ENCODE measurements at places on chromosomes 1 and 21. TPM values are rescaled to one million over a fixed set of nuclear protein-coding genes. Genes with fewer than 3 reads are reported as not detected.

- DNase-seq, result no peak
These were observed 24.9 kb upstream of the NHLH2 start for GRCh38 chr1:115865704-115866380.

GRCh38 chr1:8421721-8422120, 103.8 kb downstream of the SLC45A1 start:
- DNase-seq, result peak; percentile 25

GRCh38 chr1:175089136-175089718, 21.6 kb downstream of the TNN start:
- no peak for DNase-seq

- no peak for DNase-seq
These were observed 56.5 kb downstream of the GABPA start for GRCh38 chr21:25791319-25791718.

- DNase-seq, result no peak
These were observed 1.9 kb upstream of the COL6A1 start for GRCh38 chr21:45979651-45980050.

DNA sequence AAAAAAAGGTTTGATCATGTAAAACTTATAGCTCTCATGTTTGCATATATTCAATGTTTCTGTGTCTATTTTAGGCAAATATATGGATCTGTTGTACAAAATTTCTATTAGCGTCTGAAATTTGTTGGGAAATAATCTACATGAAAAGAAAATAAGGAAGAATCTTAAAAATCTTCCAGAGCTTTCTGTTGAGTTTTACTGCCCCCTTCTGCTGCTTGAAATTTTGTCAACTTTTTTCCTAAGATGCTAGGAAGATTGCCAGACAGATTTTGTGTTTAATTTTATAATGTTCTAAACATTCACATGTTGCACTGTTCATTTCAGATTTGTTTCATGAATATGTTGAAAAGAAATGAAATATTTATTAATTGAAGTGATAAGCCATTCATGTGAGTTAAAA, 2.5 kb upstream of the PTGS2 start:
- DNase-seq, result no peak

GRCh38 chr21:36059823-36060158, 535 bp downstream of the SETD4 start:
- DNase-seq, result no peak

Gene DIO1
- not detected for total RNA-seq

Gene COL9A2
- total RNA-seq, result 0.39 TPM

Gene TNN
- total RNA-seq, result not detected

Gene ELF3
- total RNA-seq, result under 0.01 TPM

Gene AKT3
- total RNA-seq, result 47.8 TPM

Gene IRF2BP2
- total RNA-seq, result 83.3 TPM

Measured in dermis microvascular lymphatic vessel endothelial cell (primary cell).